Fibroblast of the conjunctiva (primary cell): ENCODE measurements at places on chromosomes 2 and 18.

DNA sequence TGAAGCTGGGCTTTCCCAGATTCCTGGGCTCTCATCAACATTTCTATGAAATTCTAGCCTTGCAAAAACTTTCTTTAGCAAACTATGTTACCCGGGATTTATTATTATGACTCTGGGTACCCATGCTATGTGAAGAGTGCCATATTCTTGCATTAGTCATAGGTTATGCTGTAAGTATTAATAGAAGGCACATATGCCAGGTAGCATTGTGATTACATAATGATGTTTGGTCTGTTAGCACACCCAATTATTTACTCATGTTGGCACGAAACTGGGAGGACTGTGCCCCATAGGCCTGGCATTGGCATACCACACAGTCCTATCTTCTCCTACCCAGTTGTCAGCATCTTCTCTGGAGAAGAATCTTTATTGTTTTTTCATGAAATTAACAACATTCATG lies 171.0 kb downstream of the SLC4A3 start:
- DNase-seq = no peak

DNA sequence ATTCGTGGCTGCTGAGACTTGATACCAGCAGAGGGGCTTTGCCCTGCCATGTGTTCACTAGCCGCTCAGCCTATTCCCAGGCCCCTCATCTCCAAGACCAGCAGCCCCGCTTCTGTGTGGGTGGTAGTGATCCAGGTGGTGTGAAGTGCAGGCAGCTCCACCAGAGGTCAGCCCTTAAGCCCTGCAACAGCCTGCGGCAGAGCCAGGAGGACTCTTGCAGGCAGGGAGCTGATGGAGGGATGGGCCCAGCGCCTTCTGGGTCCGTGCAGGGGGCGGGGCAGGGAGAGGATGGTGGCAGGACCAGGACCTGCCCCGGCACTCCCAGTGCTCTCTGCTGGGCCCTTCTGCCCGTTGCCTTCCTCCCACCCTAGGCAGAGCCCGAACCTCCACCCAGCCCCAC lies 162.0 kb downstream of the SH3BP4 start:
- DNase-seq = no peak

- no peak for DNase-seq
Observed at GRCh38 chr2:9247177-9247576, 40.6 kb downstream of the ASAP2 start.

- DNase-seq = no peak
Observed at GRCh38 chr2:22487036-22487435, 897.9 kb upstream of the KLHL29 start.

DNA sequence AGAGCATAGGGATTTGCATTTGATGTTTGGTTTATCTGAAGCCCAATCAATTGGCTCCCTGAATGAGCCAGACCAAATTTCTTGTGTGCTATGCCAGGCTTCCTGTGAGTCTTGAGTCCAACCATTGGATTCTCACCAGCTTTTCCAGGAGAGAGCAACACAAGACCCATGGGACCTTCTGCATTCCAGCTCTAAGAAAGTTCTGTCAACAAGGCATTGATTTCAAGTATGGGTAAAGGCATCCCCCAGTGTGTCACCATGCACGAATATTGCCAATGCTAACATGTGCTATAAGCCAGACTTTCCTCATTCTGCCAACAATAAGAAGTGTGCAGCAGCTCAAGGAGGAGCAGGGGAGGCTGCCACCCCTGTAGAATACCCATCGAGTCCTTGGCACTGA lies 266.6 kb downstream of the ETAA1 start:
- no peak for DNase-seq

DNA sequence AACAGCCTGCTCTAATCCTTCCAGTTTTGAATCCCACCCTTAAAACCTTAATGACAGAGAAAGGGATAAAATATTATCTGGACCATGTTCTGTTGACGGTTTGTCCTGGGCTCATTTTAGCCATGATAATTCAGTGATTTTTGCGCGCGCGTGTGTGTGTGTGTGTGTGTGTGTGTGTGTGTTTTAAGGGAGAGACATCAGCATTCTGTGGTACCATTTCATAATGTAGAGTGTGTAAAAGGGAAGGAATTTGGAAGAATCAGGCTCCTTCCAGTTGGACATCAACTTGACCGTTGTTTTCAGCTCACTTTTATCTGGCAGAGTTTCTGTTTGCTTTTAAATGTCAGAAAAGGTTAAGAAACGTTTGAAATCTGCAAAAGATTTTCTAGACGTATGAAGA lies 535.5 kb downstream of the TNS1 start:
- DNase-seq = no peak

DNA sequence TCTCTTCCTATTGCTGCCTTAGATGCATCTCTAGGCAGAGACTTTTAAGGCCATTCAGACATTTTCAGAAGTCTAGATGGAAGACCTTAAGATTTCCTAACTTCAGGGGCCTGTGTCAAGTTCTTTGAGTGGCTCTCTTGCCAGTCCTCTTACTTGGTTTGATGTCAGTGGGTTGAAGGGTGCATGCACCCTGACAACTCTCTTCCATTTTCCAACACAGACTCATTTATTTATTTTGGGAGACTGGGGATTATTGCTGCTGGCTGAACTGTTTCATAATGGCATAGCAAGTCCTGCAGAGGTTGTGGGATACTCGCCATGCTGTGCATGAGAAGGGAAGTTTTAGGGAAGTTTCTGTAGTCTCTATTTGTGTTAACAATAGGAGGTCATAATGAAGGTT lies 39.0 kb upstream of the ACADL start:
- DNase-seq = no peak

DNA sequence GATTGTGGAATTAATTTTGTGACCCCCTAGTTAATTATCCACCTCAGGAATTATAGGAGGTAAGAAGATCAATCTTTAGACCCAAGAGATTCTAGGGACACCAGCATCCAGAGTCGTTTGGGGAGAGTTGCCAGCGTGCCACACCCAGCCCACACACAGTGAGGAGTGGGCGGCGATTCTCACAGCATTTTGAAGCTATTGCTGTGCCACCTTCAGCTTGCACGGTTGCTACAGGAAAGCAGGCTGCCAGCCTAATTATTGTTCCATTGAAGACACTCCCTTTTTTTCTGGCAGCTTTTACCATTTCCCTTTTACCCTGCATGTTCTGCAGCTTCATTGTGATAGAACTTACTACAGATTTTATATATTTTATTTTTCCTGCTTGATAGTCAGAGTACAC lies 13.1 kb upstream of the MYL12A start:
- no peak for DNase-seq

DNA sequence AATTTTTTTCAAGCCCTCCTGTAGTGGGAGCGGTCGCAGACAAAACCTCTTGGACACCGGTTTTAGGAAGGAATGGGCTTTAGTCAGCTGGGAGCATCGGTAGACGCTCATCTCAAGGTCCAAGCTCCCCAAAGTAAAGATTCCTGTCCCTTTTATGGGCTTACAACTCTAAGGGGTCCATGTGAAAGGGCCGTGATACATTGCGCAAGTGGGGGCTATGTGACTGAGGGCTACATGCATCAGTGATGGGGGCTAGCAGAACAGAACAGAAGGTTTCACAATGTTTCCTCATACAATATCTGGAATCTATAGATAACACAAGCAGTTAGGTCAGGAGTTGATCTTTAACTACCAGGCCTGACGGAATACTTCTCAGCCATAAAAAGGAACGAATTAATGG lies 62.5 kb downstream of the CAMKMT start:
- no peak for DNase-seq

GRCh38 chr2:144322379-144322778 lies 197.5 kb downstream of the ZEB2 start:
- peak; percentile 36 for DNase-seq

DNA sequence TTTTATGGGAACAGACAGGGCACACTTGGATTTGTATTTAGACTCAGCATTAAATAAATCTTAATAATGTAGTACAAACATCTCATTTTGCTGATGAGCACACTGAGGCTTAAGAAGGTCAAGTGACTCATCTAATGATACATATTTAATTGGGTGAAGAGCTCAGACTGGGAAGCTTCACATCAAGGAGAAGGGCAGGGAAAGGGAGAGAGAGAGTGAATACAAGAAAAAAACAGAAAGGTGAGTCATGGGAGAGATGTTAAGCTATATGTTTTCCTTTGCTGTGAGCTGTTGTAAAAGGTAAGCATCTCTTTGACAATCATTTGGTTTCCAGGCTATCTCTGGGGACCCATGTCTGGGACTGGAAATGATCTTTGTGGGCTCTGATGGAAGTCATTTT lies 277.8 kb downstream of the SETBP1 start:
- no peak for DNase-seq

GRCh38 chr18:47881752-47882455 lies 48.6 kb downstream of the SMAD2 start:
- peak; percentile 6 for DNase-seq

DNA sequence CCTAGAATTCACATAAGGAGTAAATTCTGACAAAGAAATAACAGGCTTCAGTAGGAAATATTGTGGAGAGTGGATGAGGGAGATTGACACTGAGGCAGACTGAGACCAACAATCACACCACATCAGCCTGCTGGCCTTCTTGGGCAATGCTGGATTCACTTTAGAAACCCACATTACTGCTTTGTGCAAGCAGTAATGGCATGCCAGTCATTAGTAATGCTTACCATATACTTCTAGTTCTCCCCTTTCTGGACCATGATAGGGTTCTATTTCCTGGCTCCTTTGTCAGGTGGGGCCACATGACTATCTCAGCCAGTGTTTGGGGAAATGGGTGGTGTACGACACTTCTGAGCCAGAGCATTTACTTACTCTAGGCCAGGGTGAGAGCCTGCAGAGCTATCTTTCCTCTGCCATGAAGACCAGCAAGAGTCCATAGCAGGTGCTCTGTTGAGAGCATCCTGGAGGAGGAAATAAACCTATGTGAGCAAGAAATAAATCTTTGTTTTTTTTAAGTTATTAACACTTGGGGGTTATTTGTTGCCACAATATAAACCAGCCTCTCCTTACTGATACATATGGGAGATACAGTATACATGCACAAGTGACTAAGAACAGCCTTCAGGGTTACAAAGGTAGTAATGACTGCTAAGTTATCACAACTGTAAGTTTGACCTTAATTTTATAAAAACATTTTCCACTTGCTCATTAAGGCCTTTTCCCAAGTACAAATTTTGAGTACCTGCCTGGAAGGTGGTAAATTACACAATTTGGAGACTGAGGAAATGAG lies 89.3 kb upstream of the TANK start:
- DNase-seq = no peak

- DNase-seq = no peak
Observed at GRCh38 chr18:28411806-28412205, 234.9 kb upstream of the CDH2 start.

GRCh38 chr2:240023792-240024191 lies 1.4 kb downstream of the NDUFA10 start:
- no peak for DNase-seq

- no peak for DNase-seq
Observed at GRCh38 chr2:42135381-42136312, 33.5 kb upstream of the EML4 start.
